Activated naive CD8-positive, alpha-beta T cell treated with anti-CD3 and anti-CD28 coated beads for 36 hours (primary cell): ENCODE measurements at places on chromosomes 11 and 22. TPM values are rescaled to one million over a fixed set of nuclear protein-coding genes. Genes with fewer than 3 reads are reported as not detected.

- no peaks in the 10 kb centered on the region for H3K4me1 ChIP-seq
- H3K27me3 ChIP-seq, result no peaks in the 10 kb centered on the region
- no peak overlapping the region for H3K27ac ChIP-seq
Measured at GRCh38 chr22:25162561-25162960, 37.1 kb upstream of the CRYBB3 start.

- no peaks in the 10 kb centered on the region for H3K27me3 ChIP-seq
- H3K36me3 ChIP-seq, result no peaks in the 10 kb centered on the region
- H3K27ac ChIP-seq, result no peak overlapping the region
- DNase-seq, result no peak
Measured at GRCh38 chr11:79671401-79671800, 230.6 kb upstream of the TENM4 start.

DNA sequence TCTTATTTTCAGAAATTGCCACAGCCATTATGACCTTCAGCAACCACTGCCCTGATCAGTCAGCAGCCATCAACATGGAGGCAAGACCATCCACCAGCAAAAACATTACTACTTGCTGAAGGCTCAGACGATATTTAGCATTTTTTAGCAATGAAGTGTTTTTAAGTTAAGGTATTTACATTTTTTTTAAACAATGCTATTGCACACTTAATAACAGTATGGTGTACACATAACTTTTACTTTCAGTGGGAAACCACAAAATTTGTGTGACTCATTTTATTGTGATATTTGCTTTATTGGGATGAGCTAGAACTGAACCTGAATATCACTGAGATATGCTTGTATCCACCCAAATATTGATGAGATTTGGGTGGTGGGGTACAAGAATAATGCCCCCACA is 110.9 kb downstream of the TSPAN18 start:
- H3K4me1 ChIP-seq, result no peaks in the 10 kb centered on the region
- H3K27me3 ChIP-seq, result peaks cover 3% of the 10 kb centered on the region
- no peak overlapping the region for H3K27ac ChIP-seq
- H3K4me3 ChIP-seq, result no peak overlapping the region

GRCh38 chr11:125210066-125210465 is 45.5 kb downstream of the PKNOX2 start:
- H3K27ac ChIP-seq, result no peak overlapping the region
- H3K4me1 ChIP-seq, result no peaks in the 10 kb centered on the region
- no peak for DNase-seq
- H3K27me3 ChIP-seq, result peaks cover 14% of the 10 kb centered on the region
- no peaks in the 10 kb centered on the region for H3K36me3 ChIP-seq
- no peak overlapping the region for H3K4me3 ChIP-seq

DNA sequence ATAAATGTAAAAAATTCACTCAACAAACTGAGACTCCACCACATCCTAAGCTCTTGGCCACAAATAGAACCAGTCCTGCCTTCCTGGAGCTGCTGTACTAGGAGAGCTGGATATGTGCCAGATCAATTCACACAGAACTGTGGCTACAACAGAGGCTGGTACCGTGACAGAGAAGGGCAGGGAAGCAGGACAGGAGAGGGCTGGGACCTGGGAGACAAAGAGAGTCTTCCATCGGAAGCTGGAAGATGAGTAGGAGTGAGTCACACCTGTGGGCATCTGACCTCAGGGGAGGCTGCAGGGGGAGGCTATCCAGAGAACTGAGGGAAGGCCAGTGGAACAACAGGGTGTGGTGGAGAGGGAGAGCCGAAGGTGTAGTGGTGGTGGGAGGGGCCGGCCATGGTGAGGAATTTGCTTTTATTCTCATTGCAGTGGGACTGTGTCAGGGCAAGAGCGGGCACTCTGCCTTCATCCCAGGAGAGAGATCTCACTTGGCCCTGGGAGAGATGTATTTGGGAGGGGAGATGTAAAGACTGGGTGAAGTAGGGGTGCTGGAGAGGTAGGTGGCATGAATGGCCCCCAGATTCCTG is 1.9 kb upstream of the LTBP3 start:
- peak overlapping the region; percentile 7 for H3K27ac ChIP-seq
- no peak for DNase-seq
- no peaks in the 10 kb centered on the region for H3K27me3 ChIP-seq
- peaks cover 48% of the 10 kb centered on the region for H3K4me1 ChIP-seq

DNA sequence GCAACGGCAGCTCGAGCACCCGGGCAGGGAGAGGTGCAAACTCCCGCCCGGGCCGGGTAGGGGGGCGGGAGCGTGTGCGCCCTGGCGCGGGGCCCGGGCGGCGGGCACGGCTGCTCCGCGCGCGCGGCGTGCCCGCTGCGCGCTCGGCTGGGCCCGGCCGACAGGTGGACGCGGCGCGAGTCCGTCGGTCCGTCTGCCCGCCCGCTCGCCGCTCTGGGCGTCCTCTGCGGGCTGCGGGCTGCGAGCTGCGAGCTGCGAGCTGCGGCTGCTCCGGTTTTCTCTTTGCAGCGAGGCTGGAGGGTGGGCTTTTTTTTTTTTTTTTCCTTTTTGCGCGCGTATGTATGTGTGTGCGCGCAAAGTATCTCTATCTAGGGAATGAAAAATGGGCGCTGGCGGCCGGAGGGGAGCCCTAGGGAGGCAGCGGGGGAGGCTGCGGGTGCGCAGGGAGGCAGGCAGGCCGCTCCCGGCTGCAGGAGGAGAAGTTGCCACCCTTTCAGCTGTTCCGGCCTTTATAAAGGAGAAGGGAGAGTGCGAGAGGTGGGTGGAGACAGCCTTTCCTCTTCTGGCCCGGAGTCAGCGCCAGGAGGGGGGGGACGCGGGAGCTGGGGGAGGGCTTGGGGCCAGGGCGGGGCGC is at the start of gene PDGFB:
TSS of gene PDGFB (minus strand) at position 487 of the 634 bp plus-strand sequence. CDS start 1,019 bp downstream, outside the sequence.
- peaks cover 49% of the 10 kb centered on the region for H3K27me3 ChIP-seq
- peak within 1 kb of the TSS; percentile 67 for H3K4me3 ChIP-seq

GRCh38 chr11:46916286-46917108 is 1.9 kb downstream of the LRP4 start:
- H3K4me3 ChIP-seq, result peak overlapping the region; percentile 74
- H3K4me1 ChIP-seq, result peaks cover 27% of the 10 kb centered on the region
- H3K27ac ChIP-seq, result no peak overlapping the region

DNA sequence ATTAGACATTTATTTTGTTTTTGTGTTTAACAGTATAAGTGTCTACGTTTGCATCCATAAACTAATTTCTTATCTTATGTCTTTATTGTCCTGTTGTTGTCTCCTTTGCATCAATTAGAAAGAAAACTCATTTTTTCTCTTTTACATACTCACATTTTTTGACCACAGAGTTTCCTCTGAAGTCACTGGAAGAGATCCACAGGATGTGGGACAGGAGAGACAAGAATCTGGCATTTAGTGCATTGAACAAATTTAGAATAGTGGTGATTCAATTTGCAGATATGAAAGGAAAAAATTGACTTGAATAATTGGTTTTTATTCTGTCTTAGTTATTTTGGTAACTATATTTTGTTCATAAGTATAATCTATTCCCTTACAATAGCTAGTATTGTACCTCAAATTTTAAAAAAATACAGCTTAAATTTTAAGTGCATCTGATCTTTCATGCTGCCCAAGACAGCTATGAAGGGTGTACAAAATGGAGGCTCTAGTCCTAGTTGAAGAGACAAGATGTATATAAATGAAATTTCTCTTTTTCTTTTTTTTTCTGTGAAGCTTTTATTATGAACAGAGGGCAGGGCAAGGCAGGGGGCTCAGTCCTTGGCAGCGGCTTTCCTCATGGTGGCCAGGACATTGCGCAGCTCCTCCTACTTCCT is 24.4 kb downstream of the HORMAD2 start:
- H3K4me3 ChIP-seq, result no peak overlapping the region
- H3K36me3 ChIP-seq, result no peaks in the 10 kb centered on the region
- DNase-seq, result no peak
- peak overlapping the region; percentile 50 for H3K27ac ChIP-seq
- H3K27me3 ChIP-seq, result peaks cover 5% of the 10 kb centered on the region

GRCh38 chr22:40263191-40263590 is 83.1 kb upstream of the ADSL start:
- H3K27ac ChIP-seq, result peak overlapping the region; percentile 72
- H3K36me3 ChIP-seq, result peaks cover 59% of the 10 kb centered on the region
- H3K27me3 ChIP-seq, result no peaks in the 10 kb centered on the region
- DNase-seq, result no peak
- H3K4me3 ChIP-seq, result no peak overlapping the region

GRCh38 chr22:44759430-44760310 is 7.3 kb downstream of the ARHGAP8 start:
- H3K36me3 ChIP-seq, result no peaks in the 10 kb centered on the region
- H3K4me1 ChIP-seq, result no peaks in the 10 kb centered on the region
- no peak for DNase-seq
- H3K4me3 ChIP-seq, result no peak overlapping the region
- H3K27me3 ChIP-seq, result peaks cover 23% of the 10 kb centered on the region
- H3K27ac ChIP-seq, result no peak overlapping the region

FAU gene
- total RNA-seq, result 1,097 TPM

OR8B2 gene
- total RNA-seq, result not detected

PVALB gene
- not detected for total RNA-seq
